T-helper 17 cell (primary cell): ENCODE measurements at places on chromosomes 13 and 19. TPM values are rescaled to one million over a fixed set of nuclear protein-coding genes. Genes with fewer than 3 reads are reported as not detected.

PRRG2 gene
- 1.1 TPM for total RNA-seq

DOCK6 gene
- total RNA-seq: 6.1 TPM

GPI gene
- total RNA-seq: 109 TPM

DNA sequence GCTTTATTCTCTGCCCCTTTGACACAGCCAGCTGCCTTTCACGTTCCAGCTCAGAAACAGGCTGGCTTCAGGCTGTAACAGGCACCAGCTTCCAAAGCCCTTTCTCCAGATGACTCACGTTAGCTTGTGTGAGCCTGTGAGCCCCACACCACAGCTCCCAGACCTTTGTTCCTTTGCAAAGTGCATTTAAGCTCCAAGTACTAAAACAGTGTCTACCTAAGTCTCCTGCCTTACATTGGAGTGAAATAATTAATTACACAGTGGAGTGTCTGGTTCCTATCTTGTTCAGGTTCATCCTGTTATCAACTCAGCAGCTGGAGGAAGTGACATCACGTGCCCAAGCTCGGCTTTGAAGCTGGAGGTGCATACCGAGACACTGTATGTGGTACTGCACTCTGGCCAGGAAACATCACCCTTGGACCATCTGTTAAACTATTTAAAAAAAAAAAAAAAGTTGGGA is 475.8 kb downstream of the FOXO1 start:
- DNase-seq: peak; percentile 40

GRCh38 chr13:61831026-61831425 is 415.4 kb upstream of the PCDH20 start:
- no peak for DNase-seq

- no peak for DNase-seq
Measured at GRCh38 chr19:19206938-19207337, 3.7 kb upstream of the NR2C2AP start.

ADGRE1 gene
- total RNA-seq: 3.6 TPM

DNA sequence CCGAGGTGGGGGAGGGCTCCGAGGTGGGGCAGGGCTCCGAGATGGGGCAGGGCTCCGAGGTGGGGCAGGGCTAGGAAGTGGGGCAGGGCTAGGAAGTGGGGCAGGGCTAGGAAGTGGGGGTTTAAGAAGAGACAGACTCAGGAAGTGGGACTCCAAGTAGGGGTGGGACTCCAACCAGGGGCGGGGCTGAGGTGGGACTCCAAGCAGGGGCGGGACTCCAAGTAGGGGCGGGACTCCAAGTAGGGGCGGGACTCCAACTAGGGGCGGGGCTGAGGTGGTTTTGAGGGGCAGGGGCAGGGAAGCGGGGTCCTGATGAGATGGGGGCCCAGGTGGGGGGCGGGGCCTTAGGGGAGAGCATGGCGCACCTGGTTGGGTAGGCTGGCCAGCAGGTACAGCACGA is 13.6 kb downstream of the CFD start:
- DNase-seq: peak; percentile 81

DNA sequence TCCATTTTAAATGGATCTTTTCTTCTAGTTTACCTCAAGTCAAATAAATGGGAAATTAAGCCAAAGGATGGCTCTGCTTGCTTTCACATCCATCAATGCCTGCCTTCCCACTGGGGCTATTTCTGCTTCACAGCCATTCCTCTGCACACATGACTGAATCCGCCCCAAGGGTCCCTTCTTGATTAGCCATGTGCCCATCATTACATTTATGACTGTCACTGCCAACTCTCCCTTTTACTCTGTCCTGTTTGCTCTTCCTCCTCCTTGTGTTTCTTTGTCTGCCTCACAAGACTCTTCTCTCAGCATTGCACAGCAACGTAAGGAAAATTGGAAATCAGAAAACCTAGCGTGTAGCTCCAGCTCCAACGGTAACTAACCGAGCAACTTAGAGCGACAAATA is 410.2 kb downstream of the TBC1D4 start:
- no peak for DNase-seq

DOCK9 gene
- total RNA-seq: 119 TPM
